M059J (cell line): ENCODE measurements at places on chromosomes 7 and 10. TPM values are rescaled to one million over a fixed set of nuclear protein-coding genes. Genes with fewer than 3 reads are reported as not detected.

DNA sequence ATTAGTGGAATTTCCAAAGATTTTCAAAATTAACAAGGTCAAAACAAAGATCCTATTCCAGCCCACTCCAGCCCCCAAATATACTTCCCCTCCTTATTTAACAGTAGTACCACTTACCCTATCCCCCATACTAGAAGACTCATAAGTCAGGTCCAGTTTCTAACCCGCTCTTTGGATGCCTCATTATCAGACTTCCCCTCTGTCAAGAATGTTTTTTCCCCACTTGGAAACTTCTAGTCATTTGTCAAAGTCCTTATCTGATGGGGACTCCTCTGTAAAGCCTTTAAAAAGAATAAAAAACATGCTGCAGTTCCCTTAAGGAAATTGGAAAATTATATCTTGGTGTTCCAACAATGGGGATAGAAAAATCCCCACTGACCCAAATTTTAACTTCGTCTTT is 70.1 kb downstream of the IMMP2L start:
- DNase-seq = no peak

GRCh38 chr7:156691764-156692163 is 51.2 kb downstream of the RNF32 start:
- no peak for DNase-seq

GRCh38 chr10:9289811-9290210 is 1235.3 kb downstream of the GATA3 start:
- no peak for DNase-seq

DNA sequence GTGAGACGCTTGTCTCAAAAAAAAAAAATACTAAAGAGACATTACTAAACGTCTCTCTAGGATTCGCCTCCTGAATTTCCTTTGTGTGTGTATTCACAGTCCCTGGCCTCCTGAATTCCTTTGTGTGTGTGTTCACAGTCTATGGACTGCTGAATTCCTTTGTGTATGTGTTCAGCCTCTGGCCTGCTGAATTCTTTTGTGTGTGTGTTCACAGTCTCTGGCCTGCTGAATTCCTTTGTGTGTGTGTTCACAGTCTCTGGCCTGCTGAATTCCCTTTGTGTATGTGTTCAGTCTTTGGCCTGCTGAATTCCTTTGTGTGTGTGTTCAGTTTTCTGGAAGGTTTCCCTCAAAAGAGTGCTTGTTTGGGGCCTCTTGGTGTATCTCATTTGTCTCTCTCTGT is 8.2 kb downstream of the BMS1 start:
- no peak for DNase-seq

DNA sequence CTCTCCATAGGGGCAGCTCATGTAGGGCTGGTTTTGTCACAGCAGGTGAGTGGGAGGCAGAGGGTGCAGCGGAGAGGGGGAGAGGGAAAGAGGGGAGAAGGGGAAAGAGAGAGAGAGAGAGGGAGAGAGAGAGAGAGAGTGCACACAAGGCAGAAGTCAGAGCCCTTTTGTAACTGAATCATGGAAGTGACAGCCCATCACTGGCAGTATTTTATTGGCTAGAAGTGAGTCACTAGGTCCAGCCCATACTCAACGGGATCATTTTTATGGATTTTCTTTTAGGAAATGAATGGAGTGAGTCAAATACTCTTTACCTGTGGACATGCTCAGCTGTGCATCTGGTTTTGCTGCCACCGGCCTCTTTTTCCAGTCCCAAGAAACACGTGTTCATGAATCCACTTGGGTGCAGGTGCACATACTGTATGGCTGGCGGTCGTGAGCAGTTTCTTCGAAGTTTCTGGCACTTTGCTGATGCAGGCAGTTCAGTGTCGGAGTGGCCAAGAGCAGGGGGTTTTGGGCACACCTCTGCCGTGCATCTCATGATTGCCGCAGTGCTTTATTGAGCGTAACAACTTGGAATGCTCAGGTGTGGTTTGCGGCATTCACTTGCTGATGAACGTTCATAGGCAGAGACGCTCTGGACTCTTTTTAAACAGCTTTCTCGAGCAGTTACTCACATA is 40.3 kb downstream of the DOCK1 start:
- peak; percentile 38 for DNase-seq

DNA sequence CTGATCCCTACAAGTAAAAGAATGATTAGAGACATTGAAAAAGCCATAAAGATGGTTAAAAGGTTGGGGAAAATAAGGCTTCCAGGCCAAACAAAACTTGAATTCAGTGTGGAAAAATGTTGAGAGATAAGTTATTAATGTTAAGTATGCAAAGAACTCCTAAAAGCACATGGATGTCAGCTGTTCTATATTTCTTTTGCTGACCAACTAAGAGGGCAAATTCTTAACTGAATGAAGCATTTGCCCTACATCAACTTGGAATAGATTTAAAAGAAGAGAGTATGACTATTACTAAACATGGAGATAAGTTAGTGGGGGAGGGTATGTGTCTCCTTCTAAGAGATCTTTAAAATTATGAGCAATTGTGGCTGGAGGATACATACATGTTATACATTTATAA is 124.8 kb downstream of the KIAA1217 start:
- DNase-seq = no peak

- no peak for DNase-seq
These were observed 20.2 kb upstream of the FOXK1 start for GRCh38 chr7:4661871-4662270.

- DNase-seq = no peak
These were observed 66.9 kb downstream of the TNRC18 start for GRCh38 chr7:5356751-5357119.

DNA sequence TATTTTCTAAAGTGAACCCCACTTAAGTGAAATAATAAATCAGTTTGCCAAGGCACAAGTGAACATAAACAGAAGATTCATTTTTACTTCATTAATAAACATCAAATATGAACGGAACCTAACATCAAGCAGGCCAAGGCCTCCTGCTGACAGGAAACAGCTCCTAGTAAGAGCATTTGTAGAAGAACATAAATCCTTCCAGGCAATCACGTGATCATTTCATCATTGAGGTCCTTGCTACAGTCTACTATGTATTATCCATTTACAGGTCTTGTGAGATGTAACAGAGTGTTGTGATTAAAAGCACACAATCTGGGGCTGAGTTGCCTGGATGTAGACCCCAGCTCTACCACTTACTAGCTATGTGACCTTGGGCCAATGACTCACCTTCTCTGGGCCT is 70.6 kb downstream of the CALD1 start:
- no peak for DNase-seq

GRCh38 chr7:36692456-36692855 is 31.8 kb downstream of the AOAH start:
- no peak for DNase-seq

The C10orf105 gene
- total RNA-seq = not detected in 2 replicates

The DDIT4 gene
- 42.5 and 56.8 TPM in 2 replicates for total RNA-seq
